Activated T-cell treated with anti-CD3 and anti-CD28 coated beads, Interleukin-2, amount 50 U/mL, for 48 hours (primary cell): ENCODE measurements at places on chromosomes 2 and 18.

- no peak for DNase-seq
Observed at GRCh38 chr2:174826051-174826450, 61.8 kb upstream of the CHRNA1 start.

DNA sequence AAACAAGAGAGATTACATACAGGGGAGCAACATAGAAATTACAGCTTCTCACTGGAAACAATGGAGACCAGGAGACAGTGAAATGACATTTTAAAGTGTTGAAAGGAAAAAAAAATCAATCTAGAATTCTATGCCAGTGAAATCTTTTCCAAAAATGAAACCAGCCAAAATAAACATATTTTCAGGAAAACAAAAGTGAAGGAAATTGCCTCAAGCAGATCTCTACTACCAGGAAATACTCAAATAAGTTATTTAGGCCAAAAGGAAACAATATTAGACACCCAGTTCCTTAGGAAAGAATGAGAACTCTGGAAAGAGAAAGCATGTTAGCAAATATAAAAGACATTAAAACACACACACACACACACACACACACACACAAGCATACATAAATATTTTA is 339.9 kb upstream of the NCKAP5 start:
- DNase-seq: no peak

DNA sequence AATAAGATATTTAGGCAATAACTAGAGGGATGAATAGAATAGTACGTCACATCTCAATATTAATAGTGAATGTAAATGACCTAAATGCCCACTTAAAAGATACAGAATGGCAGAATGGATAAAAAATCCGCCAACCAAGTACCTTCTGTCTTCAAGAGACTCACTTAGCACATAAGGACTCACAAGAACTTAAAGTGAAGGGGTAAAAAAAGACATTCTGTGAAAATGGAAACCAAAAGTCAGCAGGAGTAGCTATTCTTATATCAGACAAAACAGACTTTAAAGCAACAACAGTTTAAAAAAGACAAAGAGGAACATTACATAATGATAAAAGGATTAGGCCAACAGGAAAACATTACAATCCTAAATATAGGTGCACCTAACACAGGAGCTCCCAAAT is 56.7 kb upstream of the DSC1 start:
- DNase-seq: no peak

DNA sequence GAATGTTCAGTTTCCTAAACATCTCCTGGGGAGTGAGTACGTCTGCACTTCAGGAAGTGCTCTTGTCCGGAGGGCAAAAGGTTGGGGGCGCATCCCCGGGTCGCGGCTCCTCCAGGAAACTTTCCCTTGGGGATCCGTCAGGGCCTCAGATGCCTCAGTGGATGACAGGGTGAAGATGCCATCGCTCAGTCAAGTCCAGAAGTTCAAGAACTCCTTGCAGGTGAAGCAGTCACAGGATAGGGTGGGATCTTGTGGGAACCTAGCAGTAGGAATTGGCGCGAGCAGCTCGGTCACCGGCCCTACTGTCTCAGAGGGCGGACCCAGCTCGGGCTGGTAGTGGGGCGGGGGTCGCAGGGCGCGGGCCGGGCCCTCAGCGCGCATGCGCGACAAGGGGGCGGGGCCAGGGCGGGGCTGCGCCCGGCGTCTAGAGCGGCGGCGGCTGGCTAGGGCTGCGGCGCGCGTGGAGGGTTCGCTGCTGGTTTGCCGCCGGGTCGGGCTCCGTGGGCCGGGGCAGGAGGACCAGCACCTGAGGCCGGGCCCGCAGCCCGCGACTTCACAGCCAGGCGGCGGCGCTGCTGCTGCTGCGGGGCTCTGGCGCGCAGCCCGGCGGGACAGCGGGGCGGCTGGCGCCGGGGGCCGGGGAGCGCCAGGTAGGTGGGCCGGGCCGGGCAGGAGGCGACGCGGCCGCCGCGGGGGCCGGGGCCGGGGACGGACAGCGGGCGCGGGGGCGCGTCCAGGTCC is at the start of gene INPP4A:
TSS of gene INPP4A (plus strand) at position 423 of the 741 bp plus-strand sequence. CDS start 75,191 bp downstream, outside the sequence.
- peak; percentile 85 for DNase-seq

DNA sequence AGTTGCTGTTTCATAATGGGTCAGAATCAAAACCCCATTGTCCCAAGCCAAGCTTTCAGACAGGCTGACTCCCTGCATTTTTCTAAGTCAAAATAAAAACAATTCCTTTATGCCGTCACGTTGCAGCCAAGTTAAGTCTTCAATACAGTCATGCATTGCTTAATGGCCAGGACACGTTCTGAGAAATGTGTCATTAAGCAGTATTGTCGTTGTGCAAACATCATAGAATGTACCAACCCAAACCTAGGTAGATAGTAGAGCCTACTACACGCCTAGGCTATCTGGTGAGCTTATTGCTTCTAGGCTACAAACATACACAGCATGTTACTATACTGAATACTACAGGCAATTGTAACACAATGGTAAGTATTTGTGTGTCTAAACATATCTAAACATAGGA is 160.4 kb upstream of the FOSL2 start:
- no peak for DNase-seq

- DNase-seq: no peak
Observed at GRCh38 chr2:66695226-66695735, 260.4 kb downstream of the MEIS1 start.

DNA sequence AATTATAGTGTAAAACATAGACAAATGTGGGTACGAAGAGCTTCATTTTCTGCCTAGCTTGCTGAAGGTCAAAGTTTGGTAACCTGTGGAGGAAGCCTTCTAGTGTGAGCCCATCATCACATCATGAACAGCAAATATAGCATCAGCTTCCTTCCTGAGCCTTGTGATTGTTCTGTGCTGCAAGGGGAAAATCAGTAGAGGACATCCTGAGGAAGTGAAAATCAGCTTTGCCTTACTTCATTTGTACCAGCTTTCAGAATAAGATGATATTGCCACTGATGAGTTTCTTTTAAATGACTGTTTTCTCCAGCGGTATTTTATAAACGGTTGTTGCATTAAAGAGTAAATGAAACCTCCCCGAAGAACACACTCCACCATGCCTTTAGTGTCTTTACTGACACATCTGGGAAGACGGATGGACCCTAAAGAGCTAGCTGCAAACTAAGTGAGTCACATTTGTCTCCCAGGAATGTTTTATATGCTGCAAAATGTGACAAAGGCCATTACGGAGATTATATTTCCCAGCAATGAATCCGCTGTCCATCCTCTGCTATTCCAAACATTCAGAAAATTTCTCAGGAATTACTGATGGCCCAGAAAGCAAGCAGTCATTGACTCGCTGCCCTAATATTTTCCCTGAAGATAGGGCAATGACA is 1272.8 kb downstream of the SUCLG1 start:
- no peak for DNase-seq

- no peak for DNase-seq
Observed at GRCh38 chr2:214995926-214996670, 142.3 kb downstream of the ABCA12 start.

GRCh38 chr2:201926067-201926466 is 107.6 kb upstream of the FZD7 start:
- no peak for DNase-seq

GRCh38 chr18:48208432-48209140 is 200.6 kb downstream of the ZBTB7C start:
- no peak for DNase-seq

- no peak for DNase-seq
Observed at GRCh38 chr2:44906972-44907371, 34.5 kb upstream of the SIX3 start.

DNA sequence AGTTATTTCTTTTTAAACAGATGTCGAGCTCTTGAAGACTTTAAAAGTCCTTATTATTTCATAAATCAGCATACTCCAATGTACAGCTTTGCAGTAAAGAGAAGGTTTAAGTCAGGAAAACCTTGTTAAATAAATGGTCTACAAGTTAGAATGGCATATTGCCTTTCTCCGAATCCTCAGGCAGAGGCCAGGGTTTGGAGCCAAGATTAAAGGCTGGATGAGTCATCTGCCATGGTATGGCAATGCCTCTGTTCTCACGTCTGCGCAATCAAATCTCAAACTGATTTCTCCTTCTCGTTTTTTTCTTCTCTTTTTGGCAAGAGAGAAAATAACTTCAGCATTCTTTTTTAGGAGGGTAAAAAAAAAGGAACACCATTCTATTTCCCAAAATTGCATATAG is 5.6 kb upstream of the KCNJ3 start:
- no peak for DNase-seq

DNA sequence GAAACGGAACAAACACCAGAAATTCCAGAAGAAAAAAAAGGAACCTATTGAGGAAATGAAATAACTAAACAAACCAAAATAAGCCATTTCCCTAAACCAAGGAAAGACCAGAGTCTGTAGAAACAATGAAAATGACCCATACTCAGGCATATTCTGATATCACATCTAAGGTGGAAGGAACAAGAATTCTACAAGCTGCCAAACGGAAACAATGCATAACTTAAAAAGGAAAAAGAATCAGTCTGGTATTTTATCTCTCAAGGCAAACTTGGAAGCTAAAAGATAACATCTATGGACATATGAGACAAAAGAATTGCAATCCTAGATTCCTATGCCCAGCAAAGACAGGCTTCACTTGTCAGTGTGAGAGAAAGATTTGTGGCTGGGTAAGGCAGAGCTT is 326.2 kb downstream of the PDE11A start:
- no peak for DNase-seq
